ENCODE measurements at places on chromosomes 7 and 10.

GRCh38 chr10:100878291-100878910 lies 34.4 kb upstream of the SLF2 start:
- DNase-seq, result peak; percentile 35

- no peak for DNase-seq
Measured at GRCh38 chr7:132915647-132916046, 166.2 kb downstream of the CHCHD3 start.

GRCh38 chr10:88164471-88164870 lies 301.0 kb downstream of the PTEN start:
- DNase-seq, result no peak

DNA sequence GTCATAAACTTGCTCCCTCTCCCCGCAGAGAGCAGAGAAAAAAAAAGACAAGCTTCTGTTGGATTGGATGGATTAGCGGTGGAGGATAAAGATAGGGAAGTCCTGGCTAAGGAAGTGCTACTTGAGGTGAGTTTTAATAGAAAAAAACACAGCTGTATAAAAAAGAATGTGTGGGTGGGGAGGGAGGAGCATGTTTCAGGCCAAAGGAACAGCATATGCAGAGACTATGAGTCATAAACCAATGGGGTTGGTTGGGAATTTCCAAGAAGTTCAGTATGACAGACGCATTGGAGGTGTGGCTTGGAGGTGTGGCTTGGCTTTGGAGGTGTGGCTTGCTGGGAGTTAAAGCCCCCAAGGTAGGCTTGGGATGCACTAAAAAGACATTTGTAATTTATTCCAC lies 103.0 kb upstream of the LSM8 start:
- DNase-seq, result peak; percentile 47

GRCh38 chr10:110354322-110354766 lies 49.6 kb upstream of the SMNDC1 start:
- DNase-seq, result no peak

DNA sequence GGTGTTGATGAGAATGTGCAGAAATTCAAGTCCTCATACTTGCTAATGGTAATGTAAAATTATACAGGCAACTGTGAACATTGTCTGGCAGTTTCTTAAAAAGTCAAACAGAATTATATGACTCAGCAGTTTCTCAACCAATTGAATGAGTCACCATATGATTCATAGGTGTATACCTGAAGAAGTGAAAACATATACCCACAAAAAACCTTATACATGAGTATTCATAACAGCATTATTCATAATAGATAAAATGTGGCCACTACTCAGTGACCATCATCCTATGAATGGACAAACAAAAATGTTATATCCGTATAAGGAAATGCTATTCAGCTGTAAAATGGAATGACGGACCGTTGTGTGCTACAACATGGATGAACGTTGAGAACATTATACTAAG lies 253.5 kb downstream of the MALRD1 start:
- DNase-seq, result peak; percentile 31

DNA sequence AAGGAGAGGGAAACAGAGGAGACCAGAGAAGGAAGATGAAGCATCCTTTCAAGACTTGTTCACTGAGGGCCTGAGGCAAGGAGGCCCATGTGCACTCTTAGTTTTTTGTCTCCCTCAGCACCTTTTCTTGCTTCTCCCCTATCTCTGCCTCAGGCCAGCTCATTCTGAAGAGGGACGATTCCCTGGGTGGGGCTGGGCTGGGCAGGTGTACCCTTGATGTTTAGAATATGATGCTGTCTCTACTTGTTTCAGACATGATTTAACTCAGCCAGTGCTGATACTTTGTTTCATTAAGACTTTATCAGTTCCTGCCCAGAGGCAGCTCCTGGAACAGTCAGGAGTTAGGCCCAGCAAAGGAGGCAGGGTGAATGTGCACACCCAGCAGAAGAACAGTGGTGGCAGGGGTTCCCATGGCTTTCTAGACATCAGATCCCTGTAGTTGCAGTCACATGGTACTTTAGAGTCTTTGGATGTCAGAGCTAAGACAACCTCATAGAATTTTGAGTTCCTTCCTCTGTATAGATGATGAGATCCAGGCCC lies 3.4 kb downstream of the PRXL2A start:
- no peak for DNase-seq

GRCh38 chr10:69337296-69338132 lies 59.2 kb downstream of the HK1 start:
- DNase-seq, result peak; percentile 91

DNA sequence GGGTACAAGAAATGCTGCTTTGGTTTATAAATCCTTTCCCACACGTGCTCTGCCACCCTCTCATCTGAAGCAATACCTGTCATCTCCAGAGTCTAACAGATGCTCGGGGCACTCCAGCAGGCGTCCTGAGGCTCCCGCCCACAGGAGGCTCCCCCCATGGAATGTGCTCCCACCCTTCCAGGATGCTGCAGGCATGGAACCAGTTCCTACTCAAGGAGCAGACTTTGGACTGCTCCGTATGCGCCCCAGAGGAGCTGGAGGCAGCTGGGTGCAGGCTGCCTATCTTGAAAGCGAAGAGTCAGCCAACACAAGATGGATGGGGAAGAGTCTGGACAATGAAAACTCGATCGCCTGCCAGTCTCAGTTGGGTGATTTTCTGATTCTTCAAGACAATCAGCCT lies 75.4 kb downstream of the VOPP1 start:
- DNase-seq, result no peak

- no peak for DNase-seq
Measured at GRCh38 chr7:122492007-122492406, 187.5 kb upstream of the FEZF1 start.

- no peak for DNase-seq
Measured at GRCh38 chr7:584122-584465, 64.4 kb upstream of the PDGFA start.

- no peak for DNase-seq
Measured at GRCh38 chr7:68425377-68425776, 1172.9 kb upstream of the AUTS2 start.

DNA sequence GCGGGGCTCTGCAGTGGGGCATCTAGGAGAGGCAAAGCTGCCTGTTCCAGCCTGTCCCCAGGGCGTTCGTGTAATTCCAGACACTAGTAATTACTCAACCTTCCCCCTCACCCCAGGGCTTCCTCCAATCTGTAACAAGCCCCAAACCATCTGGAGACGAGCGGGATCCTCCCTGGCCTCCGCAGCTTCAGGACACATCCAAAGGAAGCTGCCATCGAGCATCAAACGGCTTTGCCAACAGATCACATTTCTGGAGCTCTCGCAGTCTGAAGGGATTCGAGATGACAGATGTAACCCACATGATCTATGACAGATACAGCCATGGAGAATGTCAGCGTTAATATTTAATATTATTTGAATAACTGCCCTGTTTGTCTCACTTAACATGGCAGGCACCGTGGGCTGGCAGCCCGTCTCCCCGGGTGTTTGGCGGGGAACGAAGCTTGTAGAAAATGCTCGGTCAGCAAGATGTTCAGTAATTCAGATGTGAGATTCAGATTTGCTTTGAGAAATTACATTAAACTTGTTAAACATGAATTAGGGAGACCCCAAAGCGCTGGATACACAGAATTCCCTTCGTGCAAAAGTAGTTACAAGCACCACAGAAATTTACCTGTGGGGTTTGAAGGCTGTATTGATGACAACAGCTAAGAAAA lies 108.5 kb upstream of the C7orf33 start:
- DNase-seq, result no peak

GRCh38 chr7:55223023-55223422 lies 142.1 kb upstream of the LANCL2 start:
- DNase-seq, result no peak

GRCh38 chr10:119468542-119469324 lies 73.8 kb downstream of the RGS10 start:
- DNase-seq, result no peak

DNA sequence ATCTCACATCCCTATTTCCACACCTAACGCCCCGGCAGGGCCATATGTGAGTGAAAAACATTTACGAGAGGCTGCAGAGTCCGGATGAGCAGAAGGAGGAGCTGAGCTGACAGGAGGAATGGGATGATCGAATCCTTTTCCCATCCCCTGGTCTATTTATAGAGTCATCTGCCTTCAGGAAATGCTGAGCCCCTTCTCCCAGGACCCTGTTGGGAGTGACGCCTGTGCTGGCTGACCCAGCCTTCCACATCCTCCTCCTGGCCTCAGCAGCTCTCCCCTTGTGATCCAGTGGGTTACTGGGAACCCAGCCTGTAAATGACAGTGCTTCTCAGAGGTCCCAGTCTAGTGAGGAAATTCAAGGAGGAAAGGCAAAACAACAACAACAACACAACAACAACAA lies 16.6 kb downstream of the DENND2A start:
- no peak for DNase-seq

DNA sequence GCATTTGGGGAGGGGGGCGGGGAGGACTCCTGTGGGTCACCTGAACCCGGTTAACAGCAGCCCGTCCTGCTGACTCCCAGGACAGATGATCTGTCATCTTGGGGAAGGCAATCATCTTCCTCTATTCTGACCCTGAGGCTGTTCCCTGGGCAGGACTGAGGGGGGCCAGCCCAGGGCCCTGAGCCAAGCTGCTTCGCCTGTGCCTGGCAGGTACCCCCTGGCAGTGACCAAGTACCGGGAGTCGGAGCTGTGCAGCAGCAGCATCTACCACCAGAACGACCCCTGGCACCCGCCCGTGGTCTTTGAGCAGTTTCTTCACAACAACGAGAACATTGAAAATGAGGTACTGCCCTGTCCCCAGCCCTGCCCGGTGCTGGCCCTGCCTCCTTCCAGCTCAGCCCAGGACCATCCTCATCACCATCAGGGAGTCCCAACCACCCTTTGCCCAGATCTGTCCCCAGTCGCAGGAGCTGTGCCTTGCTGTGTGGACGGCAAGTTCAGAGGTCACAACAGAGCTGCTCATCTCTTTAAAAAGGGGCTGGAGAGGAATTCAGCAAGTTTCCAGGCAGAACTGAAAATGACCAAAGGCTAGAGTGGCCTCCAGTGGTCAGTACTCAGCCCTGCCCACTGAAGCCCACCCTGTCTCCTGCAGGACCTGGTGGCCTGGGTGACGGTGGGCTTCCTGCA lies 8.1 kb downstream of the AOC1 start:
- DNase-seq, result no peak

DNA sequence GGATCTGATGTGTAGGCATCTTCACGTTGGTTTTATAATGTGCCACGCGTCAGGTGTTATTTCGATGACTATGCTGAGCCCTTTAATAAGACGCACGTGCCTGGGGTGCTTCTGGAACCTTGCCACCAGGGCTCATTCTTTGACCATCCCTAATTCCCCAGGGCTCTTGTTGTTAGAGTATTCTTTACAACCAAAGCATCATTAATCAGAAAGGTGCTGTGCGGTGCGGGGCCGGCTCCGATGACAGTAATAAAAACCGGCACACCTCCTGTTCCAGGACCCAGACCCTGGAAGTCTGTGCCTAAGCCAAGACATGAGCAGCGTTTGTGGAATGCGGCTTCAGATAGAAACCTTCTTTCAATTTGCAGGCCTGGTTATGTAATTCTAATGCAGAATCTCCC lies 58.4 kb downstream of the MGMT start:
- peak; percentile 40 for DNase-seq

- no peak for DNase-seq
Measured at GRCh38 chr7:115827305-115828045, 203.1 kb downstream of the TFEC start.

DNA sequence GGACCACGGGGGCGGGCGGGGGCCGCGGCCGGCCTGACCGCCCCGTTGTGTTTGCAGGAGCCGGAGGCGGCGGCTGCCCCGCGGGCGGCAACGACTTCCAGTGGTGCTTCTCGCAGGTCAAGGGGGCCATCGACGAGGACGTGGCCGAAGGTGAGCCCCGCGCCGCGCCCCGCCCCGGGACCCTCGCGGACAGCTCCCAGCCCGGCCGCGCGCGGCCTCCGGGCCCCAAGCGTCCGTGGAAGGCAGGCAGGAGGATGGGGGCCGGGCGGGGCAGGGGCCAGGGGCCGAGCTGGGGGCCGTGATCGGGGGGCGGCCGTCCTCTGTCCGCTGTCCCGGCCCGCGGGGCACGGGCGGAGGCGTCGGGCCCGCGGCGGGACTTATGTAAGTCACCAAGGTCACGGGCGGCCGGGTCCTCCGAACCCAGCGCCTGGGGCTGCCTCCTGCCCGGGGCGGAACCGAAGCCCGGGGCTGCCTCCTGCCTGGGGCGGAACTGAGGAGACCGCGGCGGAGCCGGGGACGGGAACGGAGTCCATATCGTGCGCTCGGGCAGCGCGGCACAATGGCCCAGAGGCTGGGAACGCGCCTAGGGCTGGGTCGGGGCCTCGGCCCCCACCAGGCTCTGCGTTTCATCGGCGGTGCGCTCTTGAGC lies 497 bp downstream of the PPP2R2D start:
- no peak for DNase-seq

DNA sequence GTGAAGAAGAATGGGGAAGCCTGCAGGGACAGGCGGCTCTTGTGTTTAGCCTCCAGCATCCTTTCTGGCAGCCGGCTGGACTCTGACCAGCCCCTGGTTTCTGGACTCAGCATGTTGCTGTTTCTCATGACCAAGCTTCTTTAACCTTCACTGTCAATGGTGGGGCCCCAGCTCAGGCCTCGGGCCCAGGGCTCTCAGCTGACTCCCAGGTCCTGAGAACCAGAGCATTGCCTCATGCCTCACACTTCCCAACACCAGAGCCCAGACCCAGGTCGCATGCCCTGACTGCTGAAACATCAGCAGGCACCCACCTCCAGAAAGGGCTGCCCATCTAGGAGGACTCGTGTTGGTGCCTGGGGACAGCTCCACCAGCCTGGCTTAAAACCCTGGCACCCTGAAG lies 34.8 kb upstream of the FGFR2 start:
- no peak for DNase-seq

DNA sequence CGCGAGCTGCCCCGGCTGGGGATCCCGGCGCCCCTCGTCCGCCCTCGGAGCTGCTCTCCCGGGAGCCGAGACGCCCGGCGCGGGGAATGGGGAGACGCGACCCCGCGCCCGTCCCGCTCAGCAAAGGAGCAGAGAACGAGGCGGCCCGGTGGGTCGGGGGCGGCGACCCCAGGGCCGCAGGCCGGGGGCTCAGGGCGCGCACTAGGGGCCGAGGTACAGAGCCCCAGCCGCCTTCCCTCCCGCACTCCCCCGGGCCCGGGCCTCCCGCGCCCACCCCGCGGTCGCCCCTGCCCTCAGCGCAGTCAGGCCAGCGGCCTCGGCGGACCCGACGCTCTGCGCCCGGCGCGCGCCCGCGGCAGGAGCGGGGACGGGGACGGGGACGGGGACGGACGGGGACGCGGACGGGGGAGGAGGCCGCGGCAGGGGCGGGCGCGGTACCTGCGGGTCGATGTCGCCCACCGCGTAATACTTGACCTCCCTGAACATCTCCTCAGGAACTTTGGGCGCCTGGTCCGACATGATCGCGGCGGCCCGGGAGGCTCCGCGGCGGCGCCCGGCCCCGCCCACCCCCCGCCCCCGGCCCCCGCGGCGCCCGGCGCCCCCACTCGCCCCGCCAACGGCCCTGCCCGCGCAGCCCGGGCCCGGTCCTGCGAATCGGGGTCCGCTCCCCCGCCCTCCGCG lies 373 bp downstream of the PAXIP1 start:
- no peak for DNase-seq
